Stimulated activated CD8-positive, alpha-beta memory T cell treated with anti-CD3 and anti-CD28 coated beads, Interleukin-4, amount 100 ng/mL, for 1 hour (primary cell): ENCODE measurements at places on chromosomes 13 and 19.
A peak's percentile ranks its signal among the peaks of the same experiment; 100 is the strongest.

GRCh38 chr13:77028202-77028601, 1.2 kb upstream of the FBXL3 start:
- no peak for DNase-seq

- DNase-seq: no peak
Observed at GRCh38 chr19:4365341-4365740, 22.0 kb downstream of the MPND start.

DNA sequence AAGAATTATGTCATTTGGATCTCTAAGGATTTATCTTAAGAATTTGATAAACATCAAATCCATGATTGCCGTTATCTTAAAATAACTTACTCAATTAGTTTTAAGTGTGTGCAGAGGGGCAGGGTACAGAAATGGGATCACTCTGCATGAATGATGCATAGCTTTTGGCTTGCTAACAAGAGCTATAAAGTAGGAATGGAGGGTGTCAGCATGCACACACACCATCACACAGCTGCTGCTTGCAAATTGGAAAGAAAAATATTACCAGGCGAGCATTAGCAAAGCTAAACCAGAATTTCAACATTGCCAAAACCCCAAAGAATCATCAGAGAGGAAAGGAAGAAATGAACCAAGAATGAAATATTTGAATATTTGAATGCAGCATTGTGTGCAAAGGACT, 580.6 kb downstream of the LMO7 start:
- DNase-seq: no peak

- DNase-seq: no peak
Observed at GRCh38 chr19:632579-633067, 714 bp downstream of the POLRMT start.

GRCh38 chr19:5052515-5052914, 83.6 kb downstream of the KDM4B start:
- DNase-seq: no peak

DNA sequence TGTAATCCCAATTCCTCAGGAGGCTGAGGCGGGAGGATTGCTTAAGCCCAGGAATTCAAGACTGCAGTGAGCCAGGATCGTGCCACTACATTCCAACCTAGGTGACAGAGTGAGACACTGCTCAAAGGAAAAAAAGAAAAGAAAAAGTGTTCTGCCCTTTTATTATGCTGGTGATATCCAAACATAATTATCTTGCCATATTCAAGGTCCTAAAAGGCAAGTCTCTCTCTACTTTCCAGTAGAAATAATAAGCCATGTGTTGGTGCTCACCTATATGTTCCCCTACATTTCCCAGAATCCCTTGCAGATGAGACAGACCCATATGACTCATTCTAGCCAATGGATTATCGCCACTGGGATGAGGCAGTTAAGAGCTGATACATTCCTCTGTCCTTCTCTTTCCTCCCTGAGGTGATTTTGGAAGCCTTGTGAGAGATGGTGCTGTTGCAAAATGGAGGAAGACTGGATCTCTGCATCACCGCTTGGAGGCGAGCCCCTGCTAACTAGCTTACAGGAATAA, 58.3 kb upstream of the MRI1 start:
- DNase-seq: no peak

- no peak for DNase-seq
Observed at GRCh38 chr13:81048026-81048461, 707.1 kb upstream of the SPRY2 start.

DNA sequence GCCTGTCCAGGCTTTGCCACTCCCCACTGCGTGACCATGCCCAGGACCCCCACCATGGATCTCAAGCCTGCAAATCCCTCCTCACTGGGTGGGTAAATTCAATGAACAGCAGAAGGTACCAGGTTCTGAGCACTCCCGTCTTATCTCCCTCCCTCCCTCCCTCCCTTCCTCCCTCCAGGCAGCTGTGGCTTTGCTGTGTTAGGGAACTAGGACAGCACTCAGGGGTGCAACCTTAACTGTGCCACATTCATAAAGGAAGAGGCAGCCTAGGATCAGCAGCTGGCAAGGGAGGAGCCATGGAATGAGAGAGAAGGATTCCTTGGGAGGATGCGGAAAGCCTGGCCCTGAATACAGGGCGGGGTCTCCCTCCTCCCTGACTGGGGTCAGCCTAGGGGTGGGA, 5.6 kb downstream of the CEACAM4 start:
- no peak for DNase-seq

DNA sequence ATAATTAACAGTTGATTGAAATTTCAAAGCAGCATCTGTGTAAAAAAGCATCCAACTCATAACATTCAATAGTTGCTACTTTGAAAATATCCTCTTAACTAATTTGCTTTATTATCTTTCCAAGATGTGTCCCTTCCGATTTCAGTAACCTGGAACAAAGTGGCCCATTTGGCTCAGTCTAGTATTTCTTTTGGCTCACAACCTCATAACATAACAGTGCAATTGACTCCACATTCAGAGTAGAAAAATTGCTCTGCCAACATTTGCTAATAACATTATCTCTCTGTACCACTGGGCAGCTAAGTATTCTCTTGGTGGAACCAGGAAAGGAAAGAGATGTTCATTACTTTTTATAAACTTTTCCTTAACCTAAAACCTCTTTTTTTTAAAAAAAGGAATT, 571.1 kb upstream of the ARGLU1 start:
- no peak for DNase-seq

- peak; percentile 37 for DNase-seq
Observed at GRCh38 chr19:2561895-2562294, 86.0 kb downstream of the GADD45B start.

DNA sequence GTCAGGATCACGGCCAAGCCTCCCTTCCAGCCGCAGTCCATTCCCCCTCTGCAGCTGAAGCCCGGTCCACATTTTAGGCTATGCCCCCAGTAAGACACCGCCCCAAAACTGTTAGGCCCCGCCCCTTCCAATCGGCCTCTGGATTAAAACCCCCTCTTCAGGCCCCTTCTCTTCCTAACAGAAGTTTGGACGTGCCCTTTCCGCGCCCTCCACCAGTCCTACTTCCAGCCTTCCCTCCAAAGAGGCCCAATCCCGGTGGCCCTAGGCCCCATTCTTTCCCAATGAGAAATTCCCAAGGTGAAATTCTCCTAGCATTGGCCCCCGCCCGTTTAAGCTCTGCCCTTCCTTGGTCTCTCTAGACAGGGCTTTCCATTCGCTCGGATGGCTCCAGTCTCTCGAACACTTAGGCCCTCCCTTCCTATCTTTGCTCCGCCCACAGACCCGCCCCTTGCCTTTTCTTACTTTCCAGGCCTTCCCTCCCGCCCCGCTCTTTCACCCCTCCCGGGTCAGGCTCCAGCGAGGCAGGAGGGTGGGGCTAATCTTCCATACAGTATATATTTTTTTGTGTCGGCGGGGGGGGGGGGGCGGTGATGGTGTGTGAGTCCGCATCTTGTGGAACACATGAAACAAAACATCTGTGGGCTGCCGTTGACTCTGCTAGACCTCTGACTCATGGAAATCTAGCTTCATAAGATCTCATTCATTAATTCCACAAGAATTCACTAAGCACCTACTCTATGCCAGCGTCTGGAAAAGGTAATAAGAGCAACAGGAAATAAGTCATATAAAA, 13.6 kb downstream of the LTBP4 start:
- DNase-seq: peak; percentile 56

DNA sequence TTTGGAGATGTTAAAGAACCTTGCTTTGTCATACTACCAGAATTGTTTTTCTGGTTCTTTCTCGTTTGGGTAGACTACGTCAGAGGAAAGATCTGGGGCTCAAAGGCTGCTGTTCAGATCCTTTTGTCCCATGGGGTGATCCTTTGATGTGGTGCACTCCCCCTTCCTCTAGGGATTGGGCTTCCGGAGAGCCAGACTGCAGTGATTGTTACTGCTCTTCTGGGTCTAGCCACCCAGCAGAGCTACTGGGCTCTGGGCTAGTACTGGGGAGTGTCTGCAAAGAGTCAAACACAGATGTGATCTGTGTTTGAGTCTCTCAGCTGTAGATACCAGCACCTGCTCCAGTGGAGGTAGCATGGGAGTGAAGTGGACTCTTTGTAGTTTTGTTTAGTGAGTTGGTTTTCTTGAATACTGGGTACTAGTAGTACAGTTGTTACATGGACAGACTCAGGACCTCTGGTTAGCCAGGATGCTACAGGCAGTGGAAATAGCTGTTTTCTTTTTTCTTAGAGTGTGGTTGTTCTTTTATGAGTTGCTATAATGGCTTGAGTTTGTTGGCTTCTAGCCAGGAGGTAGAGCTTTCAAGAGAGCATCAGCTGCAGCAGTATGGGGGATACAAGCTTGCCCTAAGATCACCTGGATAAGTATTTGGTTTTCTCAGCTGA, 34.4 kb downstream of the DNAJC15 start:
- DNase-seq: no peak

DNA sequence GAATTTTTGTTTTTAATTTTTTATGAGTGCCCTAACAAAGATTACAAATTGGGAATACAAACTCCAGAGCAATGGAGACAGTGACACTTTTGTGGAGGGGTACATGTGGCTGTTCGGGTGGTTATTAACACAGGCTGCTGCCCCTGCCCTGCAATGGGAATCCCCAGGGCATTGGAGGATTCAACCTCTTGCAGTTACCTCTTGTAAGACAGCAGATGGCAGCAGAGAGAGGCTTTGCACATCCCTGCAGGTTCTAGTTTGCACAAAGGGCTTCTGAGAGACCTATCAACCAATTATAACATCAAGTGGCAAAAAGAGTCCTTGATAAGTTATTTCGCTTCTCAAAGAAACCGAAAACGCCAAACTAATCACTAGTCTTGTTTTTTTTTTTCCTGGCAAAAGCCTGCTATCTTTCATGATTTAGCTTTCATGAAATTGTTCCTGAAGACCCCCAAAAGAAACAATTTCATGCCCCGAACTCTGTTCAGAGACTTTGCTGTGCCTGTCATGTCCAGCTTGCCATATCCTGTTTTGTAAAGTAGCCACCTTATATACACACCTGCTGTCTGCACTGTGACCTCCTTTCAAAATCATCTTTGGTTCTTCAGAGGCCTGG, 10.4 kb downstream of the GJB2 start:
- peak; percentile 40 for DNase-seq

DNA sequence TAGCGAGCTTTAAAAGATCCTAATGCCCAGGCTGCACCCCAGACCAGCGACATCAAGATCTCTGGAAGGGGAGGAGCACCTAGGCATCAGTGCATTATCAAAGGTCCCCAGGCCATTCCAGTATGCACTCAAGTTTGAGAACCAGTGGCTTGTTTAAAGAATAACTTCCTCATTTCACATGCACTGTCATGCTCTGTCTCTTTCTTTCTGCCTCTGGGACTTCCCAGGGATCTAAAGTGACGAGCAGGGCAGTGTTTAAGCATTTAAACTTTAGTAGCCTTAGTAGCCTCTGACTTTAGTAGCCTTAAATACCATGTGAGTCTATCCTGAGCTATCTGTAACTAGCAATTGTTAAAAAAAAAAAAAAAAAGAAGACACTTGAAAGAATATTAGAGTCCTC, 8.9 kb upstream of the FARP1 start:
- DNase-seq: no peak

DNA sequence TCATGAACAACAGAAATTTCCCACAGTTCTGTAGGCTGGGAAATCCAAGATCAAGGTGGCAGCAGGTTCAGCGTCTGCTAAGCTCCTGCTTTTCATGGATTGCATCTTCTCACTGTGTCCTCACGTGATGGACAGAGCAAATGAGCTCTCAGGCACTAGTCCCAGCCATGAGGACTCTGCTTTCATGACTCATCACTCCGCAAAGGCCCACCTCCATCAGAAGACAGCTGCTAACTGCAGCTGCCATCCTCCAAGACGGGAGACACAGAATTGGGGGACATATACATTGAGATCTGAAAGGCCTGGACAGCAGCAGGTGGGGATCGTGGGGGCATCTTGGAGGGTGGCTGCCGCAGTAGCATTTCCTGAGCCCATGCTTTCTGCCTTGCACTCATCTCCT, 44.4 kb upstream of the SPATA13 start:
- DNase-seq: no peak

DNA sequence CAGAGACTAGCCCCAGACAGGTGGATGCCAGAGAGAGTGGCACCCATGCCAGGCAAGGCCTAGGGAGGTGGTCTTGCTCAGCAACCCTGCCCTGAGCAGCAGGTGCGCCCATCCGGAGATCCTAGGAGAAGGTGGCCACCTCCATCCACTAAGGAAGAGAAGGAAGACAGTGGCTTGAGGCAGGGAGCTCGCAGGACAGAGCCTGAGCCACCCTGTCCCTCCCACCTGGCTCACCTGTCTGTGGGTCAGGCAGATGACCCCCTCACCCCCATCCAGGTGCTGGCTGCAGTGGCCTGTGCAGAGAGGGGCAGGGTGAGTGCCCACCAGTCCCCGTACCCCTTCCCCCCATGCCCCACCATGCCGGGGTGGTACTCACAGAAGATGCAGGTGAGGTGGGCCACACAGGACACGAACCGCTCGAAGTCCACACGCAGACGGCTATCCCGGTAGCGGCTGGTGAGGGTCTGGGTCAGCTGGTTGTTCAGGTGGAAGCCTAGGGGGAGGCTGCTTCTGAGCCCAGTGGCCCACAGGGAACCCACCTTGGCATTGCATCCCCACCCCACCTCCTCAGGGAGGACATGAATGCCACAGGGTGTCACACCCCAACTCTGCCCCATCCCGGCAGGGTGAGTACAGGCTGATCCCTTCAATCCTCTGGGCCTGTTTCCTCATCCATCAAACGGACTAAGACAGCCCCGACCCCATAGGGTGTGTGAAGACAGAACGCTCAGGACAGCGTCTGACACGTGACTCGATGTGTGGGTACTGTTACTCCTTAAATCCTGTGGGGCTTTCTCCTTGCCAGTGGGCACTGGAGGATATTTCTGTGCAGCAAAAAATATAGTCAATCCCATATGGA, 13.3 kb downstream of the CAPN12 start:
- no peak for DNase-seq

GRCh38 chr19:36898422-36898821, 17.7 kb downstream of the ZNF829 start:
- DNase-seq: no peak

GRCh38 chr13:40063703-40064102, 408.2 kb downstream of the COG6 start:
- DNase-seq: no peak

DNA sequence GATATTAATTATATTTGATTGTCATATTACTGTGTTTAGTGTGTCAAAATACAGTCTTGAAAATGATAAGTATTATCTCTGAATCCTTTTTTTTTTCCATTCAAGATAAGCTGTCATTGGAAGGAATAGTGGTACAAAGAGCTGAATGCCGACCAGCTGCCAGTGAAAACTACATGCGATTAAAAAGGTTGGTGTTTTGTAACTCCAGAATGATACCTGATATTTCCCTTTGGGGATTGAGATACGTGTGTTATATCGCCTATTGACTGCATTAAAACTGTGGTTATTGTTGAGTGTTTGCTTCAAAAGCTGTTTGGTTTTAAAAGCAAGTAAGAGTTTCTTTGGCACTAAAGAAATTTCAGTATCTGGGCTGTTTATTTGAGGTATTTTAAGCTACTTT, 6.5 kb upstream of the KCTD4 start:
- no peak for DNase-seq

DNA sequence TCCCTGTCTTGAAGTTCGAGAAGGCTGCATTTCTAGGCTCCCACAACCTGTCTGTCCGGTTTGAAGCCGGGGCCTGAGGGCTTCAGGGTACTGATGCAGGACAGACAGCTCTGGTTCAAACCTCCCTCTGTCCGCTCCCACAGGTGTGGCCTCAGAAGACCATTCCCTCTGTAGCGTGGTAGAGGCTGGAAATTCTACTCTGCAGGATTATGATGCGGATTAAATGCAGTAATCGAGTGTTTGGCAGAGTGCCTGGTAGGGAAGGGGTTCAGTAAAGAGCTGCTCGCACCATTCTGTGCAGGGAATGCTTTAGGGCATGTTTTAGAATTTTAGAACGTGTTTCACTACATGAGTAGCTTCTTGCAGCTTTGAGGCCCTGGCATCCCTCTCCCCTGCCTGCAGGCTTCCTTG, 30.5 kb downstream of the PPP1R37 start:
- no peak for DNase-seq
